ENCODE measurements at places on chromosomes 12 and 14. TPM values are rescaled to one million over a fixed set of nuclear protein-coding genes. Genes with fewer than 3 reads are reported as not detected.

- no peak for DNase-seq
These were observed 6.9 kb downstream of the C12orf56 start for GRCh38 chr12:64383675-64384074.

GRCh38 chr12:65280306-65280705 is 1.8 kb downstream of the MSRB3 start:
- no peak for DNase-seq

DNA sequence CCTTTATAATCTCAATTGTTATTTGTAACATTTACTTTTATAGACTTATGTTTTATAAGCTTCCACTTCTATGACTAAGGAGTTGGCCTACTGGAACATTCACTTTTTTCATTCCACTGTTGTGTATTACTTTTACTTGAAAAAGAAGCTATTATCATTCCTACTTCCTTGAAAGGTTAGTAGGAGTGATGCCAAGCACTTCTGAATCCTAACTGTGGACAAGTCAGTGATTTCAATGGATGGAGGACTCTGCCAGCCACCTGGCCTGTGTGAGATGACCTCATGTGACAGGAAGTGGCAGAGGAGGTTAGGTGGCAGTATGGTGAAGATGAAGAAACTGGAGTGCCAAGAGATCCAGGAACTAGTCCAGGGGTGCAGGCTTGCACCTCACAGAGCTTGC is 46.0 kb downstream of the TECPR2 start:
- no peak for DNase-seq

DNA sequence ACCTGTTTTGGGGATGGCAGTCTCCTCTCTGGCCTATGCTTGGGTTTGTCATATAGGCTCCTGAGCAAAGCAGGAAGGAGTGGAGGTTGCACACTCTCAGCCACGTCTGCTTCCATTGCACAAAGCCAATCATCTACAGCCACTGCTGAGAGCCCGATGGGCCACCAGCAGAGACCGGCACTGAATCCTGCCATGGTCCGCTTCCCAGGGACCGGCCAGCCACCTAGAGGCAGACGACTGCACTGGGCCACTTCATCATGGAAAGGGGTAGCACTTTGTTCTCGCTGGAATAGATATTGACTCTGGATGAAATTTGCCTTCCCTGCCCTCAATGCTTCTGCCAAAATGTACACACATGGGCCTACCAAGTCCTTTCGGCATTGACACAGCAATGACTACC is 22.3 kb downstream of the DLK1 start:
- DNase-seq: no peak

The ADAM21 gene
- 0.54 TPM for total RNA-seq

The RESF1 gene
- total RNA-seq: 17.3 TPM

The ANKRD33 gene
- total RNA-seq: not detected

DNA sequence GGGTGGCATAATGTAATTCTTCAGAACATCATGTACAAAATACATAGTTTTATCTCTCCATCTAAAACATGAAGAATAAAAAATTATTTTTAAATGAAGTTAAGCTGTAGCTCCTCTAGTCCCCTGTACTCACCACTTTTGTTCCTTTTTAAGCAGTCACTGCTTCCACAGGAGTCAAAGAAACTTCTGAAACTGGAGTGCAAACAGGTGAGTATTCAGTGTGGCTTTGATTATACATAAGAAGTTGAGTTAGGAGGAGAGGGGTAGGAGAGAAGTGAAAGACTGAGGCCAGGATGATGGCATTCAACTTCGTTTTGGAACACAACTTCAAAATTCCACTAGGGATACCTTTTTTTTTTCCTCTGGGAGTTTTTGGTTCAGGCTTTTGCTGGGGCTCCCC is 131.4 kb upstream of the CNTN1 start:
- DNase-seq: no peak

DNA sequence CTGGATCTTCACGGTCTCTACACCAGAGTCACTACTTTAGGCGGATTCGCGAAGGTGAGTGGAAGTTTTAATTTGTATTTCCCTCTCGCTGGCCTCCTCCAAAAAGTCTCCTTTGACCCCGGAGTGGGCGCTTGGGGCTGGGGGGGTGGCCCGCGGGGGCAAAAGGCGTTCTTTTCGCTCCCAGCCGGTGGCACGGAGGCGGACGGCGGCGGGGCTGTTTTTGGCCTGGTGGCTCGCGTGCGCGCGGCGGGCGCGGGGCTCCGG is 510 bp downstream of the ARID2 start:
- DNase-seq: no peak

The ZBTB39 gene
- total RNA-seq: 3.5 TPM

GRCh38 chr12:40287369-40287975 is 62.7 kb downstream of the LRRK2 start:
- no peak for DNase-seq

DNA sequence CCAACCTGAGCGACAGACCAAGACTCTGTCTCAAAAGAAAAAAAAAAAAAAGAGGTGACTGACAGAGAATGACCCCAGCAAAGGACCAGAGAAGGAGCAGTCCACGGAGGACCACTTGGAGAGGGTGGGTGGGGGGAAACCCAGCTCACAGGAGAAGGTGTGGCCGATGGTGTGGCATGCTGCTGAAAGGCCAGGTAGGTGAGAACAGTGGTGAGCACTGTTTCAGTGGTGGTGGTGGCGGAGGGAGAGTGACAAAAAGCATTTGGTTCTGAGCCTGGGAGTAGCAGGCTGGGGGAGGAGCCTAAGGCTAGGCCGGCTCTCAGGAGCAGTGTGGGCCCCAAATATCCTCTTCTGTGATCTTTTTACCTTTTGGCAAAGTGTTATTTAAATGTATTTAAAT is 63.8 kb downstream of the IRF2BPL start:
- DNase-seq: no peak

GRCh38 chr12:69821032-69821455 is 4.0 kb upstream of the MYRFL start:
- no peak for DNase-seq

DNA sequence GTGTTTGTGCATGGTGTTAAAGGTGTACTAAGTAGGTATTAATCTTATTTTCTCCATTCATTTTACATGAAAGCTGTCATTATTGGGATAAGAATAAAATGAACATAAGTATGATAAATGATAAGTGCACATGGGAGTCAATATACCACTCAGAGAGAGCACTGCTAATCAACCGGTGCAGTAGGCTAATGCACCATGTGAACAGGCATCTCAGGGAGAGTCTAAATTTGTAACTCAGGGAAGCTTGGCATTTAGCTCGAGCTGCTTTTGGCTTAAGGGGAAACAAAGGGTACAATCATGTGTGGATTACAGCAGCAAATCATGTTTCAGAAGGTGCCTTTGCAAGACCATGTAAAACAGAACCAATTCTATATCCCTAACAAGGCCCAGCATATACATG is 127.4 kb downstream of the MGST1 start:
- DNase-seq: no peak

DNA sequence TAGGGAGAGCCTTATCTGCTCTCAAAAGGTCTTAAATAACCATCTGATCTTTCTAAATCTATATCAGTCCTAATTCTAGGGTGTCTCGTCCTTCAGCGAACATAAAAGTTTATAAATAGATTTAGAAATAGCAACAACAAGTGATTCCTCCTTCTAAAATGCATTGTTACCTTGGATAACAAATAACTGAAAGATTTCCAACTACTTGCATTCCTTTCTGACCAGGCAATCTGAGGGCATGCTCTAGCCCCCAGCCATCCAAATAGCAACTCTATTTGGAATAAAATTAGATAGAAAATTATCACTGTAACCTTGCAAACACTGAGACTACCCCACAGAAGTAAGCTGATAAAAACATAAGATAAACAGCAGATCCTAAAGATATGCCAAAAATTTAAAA is 21.8 kb upstream of the KRR1 start:
- no peak for DNase-seq

All from cardiac septum (tissue), 1 donor.